ENCODE measurements at places on chromosomes 4 and X.
A peak's percentile ranks its signal among the peaks of the same experiment; 100 is the strongest.

- ATAC-seq = no peak
Measured at GRCh38 chr4:189048119-189048518, 892.6 kb upstream of the FRG1 start.

DNA sequence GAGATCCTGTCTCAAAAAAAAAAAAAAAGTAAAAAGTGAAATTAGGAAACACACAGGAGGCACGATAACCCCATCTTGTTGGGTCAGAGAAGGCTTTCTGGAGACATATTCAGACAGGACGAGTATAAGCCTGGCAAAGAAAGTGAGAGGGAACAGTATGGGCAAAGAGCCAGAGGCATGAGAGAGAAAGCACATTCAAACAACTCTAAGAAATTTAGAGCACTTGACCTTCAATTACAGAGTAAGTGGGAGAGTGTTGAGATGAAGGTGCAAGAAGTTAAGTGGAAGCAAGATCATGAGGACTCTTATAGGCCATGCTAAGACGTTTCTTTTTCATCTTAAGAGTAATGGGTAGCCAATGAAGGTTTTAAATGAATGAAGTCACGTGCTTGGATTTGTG is 70.4 kb downstream of the ELOVL6 start:
- no peak for ATAC-seq

DNA sequence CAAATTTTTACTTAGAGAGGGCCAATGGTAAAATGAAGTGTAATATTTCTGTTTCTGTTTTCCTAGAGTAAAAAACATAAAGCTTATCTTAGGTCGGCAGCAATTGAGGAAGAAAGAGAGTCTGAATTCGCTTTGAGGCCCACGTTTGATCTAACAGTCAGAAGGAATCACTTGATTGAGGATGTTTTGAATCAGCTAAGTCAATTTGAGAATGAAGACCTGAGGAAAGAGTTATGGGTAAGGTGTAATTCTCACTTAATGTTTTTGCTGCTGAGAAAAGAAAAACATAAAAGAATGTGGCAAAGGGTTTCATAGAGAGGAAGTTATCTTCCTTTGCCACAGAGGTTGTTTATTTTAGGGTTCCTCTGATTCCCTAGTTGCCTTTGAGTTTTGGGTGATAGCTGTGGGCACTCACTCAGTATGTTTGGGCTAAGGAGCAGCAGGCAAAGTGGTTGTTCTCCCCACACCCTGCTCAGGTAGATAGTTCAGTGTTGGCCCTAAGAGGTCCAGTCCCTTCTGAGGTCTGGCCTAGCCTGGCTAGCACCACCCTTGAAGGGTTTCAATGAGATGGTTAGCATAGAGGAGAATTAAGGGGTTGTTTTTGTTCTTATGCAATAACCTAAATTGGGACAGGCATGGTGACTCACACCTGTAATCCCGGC is 32.3 kb downstream of the HERC5 start:
- ATAC-seq = no peak

DNA sequence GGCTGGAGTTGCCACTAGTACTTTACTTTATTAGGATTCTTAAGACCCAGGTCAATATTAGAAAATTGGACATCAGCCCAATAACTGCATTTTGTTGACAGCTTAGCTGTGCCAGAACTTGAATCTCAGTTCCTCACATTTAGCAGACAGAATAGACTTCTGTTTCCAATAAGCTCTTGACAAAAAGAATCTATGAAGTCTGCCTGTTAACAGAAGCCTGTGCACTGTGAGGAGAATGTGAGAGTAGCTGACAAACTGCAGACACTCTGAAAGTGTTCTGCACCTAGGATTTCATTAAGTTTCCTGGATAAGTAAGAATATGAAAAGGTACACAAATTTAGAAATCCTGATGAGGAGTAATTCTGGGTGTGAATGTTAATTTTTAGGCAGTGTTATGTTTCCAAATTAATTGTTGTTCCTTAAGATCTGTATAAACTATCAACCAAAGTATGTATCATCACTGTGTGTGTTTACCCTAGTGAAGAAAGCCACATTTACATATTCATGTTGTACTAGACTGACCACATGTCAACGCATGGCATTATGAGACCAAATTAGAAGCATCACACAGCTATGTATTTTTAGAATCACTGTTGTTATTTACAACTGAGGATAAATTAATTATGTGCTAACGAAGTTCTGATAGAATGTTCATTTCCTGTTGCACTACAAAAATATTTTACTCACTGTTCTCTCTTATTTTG is 756.4 kb upstream of the IGFBP7 start:
- no peak for ATAC-seq

DNA sequence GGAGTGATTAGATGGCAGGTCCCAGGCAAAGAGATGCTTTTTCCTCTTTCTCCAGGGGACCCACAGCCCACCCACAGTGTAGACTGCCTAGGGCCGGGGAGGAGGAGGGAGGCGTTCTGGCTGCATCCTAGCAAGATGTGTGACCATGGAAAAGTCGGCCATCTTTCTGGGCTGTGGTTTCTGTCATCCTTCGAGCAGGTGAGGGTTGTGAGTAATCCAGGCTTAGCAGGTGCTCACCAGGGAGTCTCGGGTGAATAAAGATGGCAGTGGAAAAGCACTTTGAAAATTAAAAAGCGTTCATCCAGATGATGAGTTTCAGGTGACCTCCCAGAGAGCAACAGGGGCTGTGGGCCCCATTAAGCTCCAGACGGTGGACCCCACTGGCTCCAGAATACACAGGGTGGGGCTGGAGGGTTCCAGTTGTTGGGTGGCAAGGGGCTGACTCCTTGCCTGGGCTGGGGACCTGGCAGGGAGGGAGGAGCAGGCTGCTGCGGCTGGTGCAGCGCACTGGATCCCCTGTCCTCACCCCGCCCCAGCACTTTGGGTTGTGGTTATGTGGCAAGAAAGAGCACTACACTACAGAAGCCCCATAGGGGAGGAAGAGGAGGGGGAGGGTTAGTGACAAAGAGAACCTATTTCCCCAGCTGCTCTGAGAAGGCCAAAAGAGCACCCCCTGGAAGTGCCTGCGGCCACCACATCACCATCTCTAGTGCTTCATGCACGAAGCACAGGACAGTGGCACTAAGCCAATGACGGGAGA is 23.7 kb downstream of the ELF4 start:
- peak; percentile 46 for ATAC-seq

DNA sequence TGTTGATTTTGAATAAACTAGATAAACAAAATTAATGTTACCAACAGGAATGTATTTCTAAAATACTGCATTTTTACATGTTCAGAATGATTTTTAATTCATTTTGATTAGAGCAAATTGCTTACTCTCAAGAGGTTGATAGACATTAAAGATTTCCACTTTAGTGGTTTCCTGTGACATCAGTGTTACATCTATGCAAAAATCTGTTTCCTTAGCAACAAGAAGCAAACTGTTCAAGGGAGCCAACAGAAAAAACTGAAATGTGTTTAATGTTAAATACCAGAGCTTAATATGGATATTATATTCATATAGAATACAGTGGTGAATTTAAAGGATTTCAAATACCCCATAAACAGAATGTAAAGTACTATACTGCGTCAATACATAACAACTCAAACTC is 277.8 kb downstream of the GABRG1 start:
- no peak for ATAC-seq

- peak; percentile 60 for ATAC-seq
Measured at GRCh38 chr4:13611283-13611842, 16.2 kb downstream of the BOD1L1 start.

- no peak for ATAC-seq
Measured at GRCh38 chrX:78476701-78477100, 149.3 kb upstream of the CYSLTR1 start.

DNA sequence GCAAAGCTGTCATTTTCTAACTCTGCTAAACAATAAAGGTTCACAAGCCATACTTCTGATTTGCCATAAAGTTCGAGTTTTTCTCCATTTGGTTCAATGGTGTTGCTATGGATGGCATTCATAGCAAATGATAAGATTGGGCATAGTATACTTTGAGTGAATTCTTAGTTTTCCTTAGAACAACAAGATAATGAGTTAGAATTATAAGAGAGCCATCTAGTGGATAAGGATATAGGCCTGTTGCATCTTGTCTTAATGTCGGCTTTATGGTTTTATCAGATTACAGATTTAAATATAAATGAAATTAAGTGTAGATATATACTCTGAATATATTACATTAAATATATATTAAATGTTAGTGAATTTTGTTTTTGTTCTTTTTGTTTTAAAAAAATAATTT is 644.6 kb downstream of the IL1RAPL1 start:
- ATAC-seq = no peak

DNA sequence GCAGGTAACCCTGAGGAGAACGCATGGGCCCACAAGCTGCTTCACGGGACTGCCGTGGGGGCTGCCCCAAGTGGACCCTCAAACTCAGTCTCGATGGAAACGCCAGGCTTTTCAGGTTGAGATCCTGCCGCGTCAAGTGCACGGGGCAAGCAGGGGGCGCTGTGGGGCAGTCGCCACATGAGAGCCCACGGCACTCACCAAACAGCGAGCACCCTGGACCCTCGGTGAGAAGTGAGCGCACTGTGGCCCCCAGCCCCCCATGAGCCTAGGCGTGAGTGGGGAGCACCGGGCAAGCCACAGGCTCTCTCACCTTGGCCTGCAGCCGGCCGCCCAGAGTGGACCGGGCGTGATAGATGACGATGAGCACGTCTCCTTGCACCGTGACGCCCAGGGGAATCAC is 50.9 kb upstream of the CPLX1 start:
- no peak for ATAC-seq

DNA sequence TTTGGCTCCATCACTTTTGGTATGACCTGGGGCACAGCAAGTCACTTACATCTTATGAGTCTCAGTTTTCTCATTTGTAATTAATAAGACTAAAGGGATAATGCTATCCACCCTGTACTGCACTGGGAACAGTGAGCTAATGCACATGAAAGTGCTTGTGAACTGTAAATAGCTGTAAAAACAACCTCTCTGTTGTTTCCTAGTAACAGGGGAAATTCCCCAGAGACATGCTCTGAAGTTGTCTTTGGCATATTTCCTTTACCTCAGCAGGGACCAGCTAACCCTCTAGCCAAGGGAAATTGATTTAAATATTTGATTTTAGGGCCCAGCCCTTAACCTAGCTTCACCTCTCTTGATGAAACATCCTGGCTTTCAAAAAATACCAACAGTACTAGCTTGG is 6.1 kb upstream of the CYSLTR1 start:
- ATAC-seq = peak; percentile 68

DNA sequence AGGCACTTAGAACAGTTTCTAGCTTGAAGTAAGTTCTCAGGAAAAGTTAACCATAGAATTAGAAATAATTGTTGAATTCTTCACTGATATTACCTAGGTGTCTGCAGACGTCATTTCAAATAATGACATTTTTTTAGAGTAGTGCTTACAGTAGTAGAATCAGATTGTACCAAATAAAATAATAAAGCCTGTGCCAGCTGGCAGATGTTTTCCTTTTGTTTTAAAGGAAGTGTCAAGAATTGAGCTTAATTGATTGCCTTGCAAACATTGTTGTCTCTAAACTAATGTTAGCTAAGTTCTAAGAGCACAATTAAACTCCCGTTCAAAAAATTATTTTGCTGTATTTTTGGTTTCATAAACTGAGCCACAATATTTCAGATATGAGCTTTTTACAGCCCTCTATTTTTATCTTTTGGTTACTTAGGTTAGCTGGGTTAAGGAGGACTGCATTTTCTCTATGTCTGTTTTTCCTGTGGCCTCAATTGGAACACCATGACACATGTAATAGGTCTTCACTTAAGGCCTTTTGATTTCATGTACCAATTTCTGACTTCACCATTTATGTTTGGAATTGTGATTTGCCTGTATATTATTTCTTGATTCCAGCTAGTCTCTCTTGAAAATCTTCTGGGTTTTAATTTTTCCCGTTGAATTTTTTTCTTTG is 64.2 kb downstream of the DCUN1D4 start:
- ATAC-seq = no peak

- no peak for ATAC-seq
Measured at GRCh38 chrX:37424000-37424429, 74.9 kb downstream of the PRRG1 start.

- ATAC-seq = no peak
Measured at GRCh38 chr4:3231471-3231870, 17.5 kb upstream of the MSANTD1 start.

DNA sequence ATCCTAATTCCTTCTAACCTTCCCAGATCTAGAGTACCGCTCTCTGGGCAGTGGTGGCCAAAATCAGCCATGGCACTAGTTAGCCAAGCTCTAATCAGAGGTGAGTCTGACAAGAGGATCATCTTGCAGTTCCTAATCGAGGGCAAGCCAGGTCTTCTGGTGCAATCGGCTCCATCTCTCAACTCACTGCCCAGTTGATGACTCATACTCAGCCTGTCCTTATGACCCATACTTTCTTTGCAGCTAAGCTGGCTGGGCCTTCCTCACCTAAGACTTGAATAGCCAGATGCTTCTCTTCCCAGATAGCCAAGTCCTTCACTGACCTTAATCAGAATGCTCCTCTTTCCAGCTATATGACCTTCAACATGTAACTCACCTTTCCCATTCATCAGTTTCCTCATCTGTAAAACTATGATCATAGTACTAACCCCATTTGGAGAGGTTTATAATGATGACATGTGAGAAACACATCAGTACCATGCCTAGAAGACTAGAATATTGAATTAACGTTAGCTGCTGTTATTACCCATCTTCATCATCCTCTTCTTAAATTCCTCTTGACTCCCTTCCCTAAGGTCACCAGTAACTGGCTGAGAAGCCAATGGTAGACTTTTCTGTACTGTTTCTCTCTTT is 57.1 kb downstream of the RELL1 start:
- no peak for ATAC-seq

DNA sequence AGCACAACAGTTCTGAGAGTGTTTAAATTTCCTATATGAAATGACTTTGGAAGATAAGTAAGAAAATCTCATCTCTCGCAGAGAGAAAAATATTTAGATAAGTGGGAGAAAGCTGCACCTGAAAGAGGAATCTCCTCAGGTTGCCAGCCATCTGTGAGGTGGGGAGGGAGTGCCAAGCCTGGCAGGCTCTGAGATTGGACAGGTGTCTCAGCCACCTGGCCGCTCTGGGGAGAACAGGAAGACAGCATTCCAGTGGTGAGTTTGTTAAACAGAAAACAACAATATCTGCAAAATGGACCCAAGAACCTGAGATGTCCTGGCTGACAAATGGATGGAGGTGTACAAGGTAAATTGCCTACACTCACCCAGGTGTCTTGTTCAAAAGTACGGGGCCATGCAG is 31.3 kb downstream of the EMCN start:
- no peak for ATAC-seq

DNA sequence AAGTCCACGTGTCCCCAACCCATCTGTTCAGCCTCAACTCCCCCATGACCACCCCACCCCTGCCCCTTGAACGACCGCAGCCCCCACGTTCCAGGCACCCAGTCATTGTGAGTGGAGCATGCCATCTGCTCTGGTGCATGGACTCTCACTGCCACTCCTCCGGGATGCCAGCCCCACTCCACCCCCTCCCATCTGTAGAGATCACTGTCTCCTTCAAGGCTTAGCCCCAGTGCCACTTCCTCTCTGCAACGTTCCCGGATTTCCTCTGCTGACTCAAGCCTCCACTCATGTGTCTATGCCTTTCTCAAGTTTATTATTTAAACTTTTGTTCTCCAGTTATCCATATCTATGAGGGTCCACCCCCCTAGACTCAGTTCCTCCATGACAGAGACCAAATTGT is 54.0 kb downstream of the MAML3 start:
- ATAC-seq = no peak

GRCh38 chr4:84852081-84852480 is 114.4 kb downstream of the WDFY3 start:
- no peak for ATAC-seq

GRCh38 chrX:45778616-45779015 is 577.9 kb upstream of the DIPK2B start:
- no peak for ATAC-seq

GRCh38 chr4:124970011-124970410 is 257.5 kb upstream of the ANKRD50 start:
- no peak for ATAC-seq

Measured in activated CD4-positive, CD25-positive, alpha-beta regulatory T cell treated with anti-CD3 and anti-CD28 coated beads, Interleukin-2, amount 50 U/mL, for 24 hours (primary cell).